AG04449 (cell line): ENCODE measurements at places on chromosomes 2 and 18.

DNA sequence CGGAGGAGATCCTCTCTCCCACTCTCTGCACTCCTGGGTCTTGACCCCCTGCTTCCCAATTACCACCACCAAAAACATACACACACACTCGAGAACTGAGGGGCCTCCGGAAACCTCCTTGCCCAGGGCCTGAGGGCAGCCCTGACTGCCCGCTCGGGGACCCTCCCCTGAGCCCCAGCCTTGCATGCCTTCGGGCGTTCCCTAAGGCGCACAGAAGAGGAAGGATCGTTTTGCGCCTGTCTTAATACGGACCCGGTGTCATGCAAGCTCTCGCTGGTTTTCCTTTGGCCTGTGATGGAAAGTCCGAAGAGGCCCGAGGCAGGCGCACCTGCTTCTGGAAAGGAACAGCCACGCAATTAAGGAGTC is 19.8 kb downstream of the POU3F3 start:
- no peak for DNase-seq

- no peak for DNase-seq
These were observed 276.4 kb upstream of the CXCR4 start for GRCh38 chr2:136394136-136395060.

DNA sequence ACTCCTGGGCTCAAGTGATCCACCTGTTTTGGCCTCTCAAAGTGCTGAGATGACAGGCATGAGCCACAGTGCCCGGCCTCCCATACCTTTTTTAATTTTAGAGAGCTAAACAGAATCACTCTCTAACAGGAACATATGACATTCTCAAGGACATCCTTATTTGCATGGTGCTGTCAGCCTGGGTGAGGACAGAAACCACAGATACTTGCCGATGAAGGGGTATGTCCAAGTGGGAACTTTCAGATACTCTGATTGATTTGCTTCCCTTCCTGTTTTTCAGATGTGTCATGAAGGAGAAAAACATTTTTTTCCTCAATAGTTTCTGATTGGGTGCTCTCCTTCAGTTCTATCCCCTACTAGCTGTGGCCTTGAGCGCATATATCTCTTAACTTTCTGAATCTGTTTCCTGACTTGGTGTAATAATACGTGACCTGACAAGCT is 49.6 kb downstream of the MYO3B start:
- no peak for DNase-seq

DNA sequence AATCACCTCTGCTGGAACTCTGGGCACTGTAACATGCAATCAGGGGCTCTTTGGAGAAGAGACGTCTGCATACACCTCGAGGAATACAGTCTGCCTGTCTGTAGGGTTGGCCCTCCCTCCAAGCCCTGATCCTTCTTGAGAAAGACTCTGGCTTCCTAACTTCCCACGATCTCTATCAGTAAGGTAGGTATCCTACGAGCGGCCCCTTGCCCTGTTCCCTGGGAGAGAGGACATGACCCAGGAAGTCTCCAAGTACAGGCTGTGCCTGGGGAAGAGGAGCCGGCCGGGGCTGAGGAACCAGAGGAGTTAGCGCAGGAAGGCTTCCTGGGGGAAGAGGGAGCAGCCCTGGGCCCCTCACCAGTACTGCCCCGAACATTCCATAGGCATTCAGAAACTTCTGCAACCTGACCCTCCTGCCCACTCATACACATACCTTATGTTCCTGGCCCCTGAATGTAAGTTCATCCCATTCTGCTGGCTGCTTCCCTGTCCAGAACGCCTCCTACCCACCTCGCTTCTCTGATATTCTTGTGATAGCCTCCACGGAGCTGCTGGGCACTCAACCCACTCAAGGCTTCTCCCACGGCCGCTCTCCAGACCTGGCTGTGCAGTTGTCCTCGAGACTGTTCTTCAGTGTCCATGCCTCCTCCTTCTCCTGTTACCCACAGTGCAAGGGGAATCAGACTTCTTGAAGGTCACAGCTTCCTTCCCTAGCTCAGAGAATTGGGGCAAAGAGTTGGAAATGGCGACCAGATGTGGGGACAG is 116.1 kb downstream of the CYP26B1 start:
- DNase-seq: no peak

- no peak for DNase-seq
These were observed 301.1 kb upstream of the RND3 start for GRCh38 chr2:150788426-150789140.

DNA sequence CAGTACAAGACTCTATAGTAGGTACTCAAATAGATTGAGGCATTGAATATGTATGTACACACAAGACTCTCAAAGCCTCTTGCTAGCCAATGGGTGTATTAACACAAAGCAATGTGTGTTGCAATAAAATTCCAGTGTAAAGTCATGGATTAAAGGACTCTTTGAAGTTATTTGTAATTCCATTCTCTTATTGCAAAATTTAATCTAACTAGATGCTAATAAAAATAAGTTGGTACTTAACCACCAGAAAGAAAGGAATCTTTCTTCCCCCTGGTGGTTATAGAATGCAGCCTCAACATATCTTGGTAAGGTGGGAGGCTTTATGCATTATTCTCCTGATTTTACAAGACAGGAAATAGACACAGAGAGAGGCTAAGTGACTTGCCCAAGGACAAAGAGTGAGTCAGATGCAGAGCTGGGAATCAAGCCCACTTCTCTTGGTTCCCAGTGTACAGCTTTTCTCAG is 18.0 kb downstream of the LRP1B start:
- DNase-seq: no peak

GRCh38 chr2:101415220-101415619 is 27.9 kb upstream of the CREG2 start:
- DNase-seq: no peak

DNA sequence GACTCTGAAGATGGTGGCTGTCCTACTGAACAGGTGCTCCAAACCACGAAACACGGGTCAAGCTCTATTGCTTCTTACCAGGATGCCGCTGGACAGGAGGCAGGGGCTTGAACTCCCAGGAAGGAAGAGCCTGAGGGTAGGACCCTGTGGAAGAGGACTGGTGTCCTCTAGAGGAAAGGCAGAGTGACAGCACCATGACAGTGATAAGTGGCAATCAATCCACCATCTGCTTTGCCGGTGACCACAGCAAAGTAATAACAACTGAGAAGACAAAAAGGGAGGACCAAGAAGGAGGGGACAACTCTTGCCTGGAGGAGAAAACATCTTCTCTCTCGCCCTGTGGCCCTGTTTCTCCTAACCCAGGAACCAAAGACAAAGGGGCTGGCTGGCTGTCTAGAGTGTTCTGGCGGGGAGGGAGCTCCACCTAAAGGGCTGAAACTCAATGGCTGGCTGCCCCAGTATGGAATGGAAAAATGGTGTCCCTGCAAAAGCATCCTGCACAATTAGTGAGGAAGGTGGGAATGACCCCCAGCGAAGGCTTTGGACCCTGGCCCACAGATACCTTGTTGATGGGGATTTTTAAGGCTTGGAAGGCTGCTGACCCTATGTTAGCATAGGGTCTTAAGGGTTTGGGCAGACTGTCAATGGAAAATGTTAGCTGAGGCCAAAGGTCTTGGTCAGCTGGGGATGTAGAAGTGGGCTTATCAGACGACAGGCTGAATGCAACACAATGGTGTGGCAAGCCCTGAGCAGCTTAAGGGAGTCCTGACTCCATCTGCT is 35.4 kb downstream of the PROC start:
- no peak for DNase-seq

DNA sequence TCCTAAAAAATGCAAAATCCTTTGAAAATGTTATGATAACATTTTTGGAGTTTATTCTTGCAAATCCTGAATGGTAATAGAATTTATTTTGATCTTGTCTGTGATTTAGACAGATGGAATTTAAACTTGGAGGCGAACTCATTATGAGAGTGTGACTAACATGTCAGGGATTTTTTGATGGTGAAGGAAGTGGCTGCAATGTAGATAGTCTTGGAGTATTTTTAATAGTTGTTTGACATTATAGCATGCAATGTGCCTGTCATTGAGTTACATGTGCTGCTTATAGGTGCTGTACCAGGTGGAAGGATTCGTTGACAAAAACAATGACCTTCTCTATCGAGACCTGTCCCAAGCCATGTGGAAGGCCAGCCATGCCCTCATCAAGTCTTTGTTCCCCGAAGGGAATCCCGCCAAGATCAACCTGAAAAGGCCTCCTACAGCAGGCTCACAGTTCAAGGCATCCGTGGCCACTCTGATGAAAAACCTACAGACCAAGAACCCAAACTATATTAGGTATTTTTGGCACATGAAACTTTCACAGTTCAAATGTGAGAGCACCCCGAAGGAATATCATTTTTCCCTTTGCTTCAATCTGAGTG is 141.8 kb downstream of the MYO1B start:
- peak; percentile 80 for DNase-seq

DNA sequence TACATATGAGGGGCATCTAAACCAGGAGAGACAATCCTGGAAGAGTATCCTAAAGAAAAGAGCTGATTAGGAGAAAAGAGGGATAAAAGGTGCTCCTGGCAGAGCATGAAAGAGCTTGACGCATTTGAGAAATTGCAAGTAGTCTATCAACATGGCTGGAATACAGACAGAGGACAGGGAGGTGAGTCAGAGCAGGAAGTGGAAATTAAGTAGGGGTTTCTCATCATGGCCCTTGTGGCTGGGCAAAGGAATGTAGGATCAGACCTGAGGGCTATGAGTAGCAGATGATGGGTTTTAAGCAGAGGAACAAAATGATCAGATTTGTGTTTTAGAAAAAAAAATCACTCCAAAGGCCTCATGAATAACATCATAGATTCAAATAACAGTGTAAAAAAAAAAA is 49.2 kb upstream of the UGP2 start:
- DNase-seq: peak; percentile 69

GRCh38 chr2:26997394-26997793 is 27.0 kb downstream of the MAPRE3 start:
- DNase-seq: no peak

DNA sequence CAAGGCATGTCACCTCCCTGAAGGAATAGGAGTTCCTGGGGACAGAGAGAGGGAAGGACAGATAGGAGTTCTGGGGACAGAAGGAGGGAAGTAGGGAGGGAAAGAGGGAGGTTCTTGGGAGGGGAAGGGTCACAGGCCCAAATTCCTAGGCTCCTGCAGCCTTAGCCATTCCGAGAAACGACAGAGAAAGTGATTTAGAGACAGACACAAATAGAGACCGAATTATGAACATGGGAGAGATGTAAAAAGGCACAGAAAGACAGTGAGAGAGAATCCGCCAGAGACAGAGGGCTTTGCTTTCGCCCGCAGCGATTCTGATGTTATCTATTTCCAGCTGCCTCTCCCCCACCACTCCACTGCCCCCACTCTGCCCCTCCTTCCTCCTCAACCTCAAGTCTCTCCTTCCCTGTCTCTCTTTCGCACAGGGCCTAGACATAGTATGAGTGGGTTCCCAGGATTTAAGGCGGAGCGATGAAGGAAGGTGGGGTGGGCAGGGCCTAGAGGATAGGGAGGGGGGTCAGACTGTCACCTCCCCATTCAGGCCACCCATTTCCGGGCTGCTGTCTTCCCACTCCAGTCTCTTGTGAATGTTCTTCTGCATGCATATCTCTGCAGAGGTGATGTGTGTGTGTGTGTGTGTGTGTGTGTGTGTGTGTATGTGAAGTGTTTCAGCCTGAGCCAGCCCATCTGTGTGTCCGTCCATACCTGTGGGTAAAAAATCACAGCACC is 3.3 kb upstream of the WNT6 start:
- no peak for DNase-seq

- no peak for DNase-seq
These were observed 204.4 kb downstream of the SPP2 start for GRCh38 chr2:234254783-234255521.

- no peak for DNase-seq
These were observed 14.7 kb downstream of the CASP8 start for GRCh38 chr2:201275069-201275468.

GRCh38 chr18:35466815-35467623 is 30.7 kb downstream of the INO80C start:
- DNase-seq: no peak

- DNase-seq: no peak
These were observed 136.1 kb downstream of the MCFD2 start for GRCh38 chr2:46779447-46779941.

GRCh38 chr2:46952171-46952570 is 36.6 kb upstream of the MCFD2 start:
- no peak for DNase-seq

DNA sequence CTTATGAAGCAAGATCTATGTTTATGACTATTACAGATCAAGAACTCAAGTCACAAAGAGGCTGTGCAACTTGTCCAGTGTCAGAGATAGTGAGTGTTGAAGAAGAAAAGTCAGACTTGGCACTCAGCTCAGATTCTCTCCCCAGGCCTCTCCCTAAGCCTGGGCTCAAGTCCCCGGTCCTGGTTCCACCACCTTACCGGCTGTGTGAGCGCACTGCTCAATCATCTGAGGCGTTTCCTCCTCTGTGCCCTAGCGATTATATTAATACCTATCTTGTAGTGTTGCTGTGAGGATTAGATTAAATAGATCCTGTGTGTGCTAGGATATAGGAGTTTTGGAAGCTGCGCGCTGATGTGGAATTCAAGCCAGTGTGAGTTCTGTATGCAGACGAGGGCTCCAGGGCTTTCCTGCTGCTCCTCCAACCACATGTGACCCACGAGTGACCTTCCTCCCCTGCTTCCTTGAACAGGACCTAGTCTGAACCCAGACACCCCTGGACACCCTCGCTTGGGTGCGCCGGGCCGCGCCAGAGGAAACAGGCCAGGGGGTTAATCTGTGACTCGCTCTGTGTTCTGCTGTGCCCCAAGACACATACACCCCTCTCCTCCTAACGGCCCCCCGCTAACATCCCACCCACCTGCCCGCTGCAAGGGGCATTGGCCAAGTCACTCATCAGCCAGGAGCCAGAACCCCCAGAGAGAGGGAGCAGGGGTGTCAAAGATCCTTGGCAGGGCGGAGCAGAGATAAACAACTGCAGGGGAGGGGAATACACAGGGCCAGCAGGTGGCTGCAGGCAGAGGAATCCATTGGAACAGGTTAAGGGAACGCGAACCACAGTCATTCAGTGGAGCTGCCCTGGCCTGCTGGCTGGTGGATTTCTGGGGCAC is 38.3 kb downstream of the TNS1 start:
- no peak for DNase-seq
